COLO829 (cell line): ENCODE measurements at places on chromosomes 7 and 10.
A peak's percentile ranks its signal among the peaks of the same experiment; 100 is the strongest.

GRCh38 chr7:4754433-4755010 is 20.9 kb upstream of the AP5Z1 start:
- DNase-seq: no peak

DNA sequence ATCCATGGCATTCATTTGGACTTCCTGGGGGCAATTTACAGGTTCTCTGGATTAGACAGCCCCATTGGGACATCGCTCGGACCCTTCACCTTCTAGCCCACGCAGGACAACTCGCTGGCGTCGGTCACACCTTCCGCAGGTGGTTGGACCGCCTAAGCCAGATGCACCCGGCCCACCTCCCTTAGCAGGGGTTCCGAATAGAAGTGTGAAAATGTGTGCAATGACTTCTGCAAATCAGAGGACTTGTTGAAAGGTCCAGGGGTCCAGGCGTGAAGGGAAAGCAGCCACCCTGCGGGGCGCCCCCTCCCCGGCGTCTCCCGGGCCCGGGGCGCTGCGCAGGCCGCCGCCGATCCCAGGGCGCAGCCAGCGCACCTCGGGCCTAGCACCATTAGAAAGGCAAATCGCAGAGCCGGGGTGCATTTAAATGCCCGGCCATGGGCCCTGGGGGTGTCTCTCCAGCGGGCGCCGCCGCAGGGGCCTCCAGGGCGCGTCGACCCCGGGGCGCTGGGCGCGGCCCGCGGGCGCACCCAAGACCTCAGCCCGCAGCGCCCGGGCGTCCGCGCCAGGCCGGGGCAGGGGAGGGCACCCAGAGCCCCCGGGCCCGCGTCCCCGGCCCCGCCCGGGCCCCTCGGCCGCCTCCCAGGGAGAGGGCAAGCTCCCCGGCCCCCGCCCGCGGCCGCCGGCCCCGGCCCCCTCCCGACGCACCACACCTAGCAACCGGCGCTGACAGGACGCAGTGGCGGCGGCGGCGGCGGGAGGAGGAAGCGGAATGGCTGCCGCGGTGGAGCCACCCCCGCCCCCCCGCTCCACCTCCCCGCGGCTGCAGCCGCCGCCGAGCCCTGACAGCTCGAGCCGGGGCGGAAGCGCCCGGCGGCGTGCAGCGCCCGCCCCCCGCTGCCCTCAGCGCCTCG is 1.2 kb downstream of the JAZF1 start:
- DNase-seq: peak; percentile 42

DNA sequence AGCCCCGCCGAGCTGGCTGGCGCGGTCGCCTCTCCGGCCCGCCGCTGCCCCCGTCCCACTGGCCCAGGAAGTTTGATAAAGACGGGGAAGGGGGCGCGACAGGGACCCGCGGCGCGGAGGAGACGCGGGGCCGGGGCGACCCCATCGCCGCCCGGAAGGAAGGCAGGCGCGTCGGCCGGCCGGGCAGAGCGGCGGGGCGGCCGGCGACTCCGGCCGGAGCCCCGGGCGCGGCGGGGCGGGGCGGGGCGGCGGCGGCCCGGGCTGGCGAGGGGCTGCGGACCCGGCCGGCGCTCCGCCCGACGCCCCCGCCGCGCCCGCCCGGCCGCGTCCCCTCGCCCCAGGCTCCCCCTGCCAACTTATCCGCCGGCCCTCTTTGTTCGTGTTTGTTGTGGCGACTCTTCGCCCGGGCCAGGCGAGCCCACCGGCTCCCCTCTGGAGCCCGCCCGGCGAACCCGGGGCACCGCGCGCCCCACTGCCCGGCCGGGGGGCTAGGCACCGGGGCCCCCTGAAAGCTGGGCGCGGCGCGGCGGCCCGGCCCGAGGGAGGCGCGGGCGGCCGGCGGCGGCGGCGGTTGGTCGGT is 571 bp downstream of the KDM7A start:
- DNase-seq: no peak

- no peak for DNase-seq
Observed at GRCh38 chr10:17273403-17273802, 45.4 kb downstream of the VIM start.

GRCh38 chr7:98836811-98837629 is 32.8 kb downstream of the TMEM130 start:
- no peak for DNase-seq

GRCh38 chr10:13633689-13634088 is 46.9 kb downstream of the PRPF18 start:
- no peak for DNase-seq

GRCh38 chr10:47402641-47403301 is 18.7 kb upstream of the ZNF488 start:
- DNase-seq: peak; percentile 46

DNA sequence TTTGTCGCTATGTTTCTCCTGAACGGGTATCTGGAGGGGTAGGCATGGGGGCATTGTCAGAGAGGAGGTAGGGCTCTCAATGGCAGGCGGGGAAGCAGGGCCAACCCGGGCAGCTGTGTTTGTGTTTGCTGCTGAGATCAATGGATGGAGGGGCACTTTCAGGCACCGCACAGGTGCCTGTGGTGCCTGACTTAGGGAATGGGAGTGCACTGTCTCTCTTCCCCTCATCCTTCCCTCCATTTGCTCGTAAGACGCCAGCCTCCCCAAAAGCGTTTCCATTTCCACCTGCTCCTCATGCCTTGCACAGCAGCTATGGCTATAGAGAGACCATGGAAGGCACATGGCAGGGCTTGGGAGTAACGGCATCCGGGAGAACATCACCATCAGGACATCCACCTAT is 615.9 kb upstream of the FOXK1 start:
- no peak for DNase-seq

GRCh38 chr7:157669768-157670351 is 333.1 kb downstream of the DNAJB6 start:
- DNase-seq: no peak

DNA sequence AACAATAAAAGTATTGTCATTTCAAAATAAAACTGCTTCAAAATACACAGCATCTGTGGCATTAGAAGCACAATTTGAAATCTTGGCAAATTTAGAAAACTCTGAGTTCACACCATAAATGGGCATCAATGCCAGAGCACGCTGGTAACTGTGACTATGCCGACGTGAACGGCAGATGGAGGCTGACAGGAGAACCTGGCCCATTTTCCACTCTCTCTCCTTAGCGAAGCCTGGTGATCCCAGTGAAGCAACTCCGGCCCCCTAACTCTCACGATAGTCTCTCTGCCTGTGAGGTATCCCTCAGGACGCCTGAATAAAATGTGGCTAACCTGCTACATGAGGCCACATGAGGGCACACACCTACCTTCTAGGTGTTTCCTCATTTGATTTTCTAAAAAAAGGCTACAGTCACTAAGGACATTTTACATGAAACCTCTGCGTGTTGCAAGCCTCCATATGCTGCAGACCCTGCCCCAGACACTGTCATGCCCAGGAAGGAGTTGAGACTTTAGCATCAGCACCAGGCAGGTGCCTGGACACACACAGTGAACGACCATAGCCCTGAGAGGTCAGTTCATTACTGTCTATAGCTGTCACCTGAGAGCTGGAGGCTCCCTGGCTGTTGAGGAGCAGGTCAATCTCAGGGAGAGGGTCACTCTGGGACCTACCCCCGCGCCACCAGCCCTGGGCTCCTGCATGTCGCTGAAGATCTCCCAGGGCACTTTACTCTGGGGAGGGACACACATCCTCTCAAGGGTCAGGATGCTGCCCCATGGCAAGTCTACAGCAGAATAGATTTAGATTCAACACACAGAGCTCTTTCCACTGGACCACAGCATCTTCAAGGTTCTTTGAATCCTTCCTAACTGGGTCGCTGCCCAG is 62.9 kb upstream of the CAMK2B start:
- no peak for DNase-seq

GRCh38 chr7:84195295-84196060 is 889 bp upstream of the SEMA3A start:
- DNase-seq: no peak

- no peak for DNase-seq
Observed at GRCh38 chr7:150784120-150784736, 15.9 kb downstream of the TMEM176B start.

- no peak for DNase-seq
Observed at GRCh38 chr10:17841050-17841449, 31.9 kb downstream of the MRC1 start.

DNA sequence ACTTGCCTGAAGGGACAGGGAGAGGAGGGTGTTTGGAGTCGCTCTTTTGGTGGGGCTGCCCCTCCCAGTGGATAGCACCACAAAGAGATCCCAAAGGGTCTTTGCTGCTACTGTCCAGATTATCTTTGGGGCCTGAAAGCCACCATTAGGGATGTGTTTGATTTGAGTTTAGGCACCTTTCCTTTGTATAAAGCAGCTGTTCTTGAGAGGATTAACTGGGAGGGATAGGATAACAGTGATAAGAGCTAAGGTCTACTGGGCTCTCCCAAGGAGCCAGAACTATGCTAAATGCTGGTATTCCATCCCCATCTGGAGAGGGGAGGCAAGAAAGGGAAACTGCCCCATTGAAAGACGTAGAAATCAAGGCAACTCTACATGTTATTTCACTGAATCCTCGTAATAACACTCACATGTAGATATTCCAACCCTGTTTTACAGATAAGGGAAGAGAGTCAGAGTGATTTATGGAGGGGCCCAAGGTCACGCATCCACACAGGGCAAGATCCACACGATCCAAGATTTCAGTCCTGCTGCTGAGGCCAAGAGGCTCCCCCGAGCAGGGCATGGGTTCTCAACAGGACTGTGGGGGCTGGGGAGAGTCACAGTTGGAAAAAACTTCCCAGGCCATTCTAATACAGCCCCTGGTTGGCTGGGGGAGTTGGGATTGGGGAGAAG is 11.1 kb upstream of the TCF7L2 start:
- DNase-seq: no peak

GRCh38 chr10:19532411-19532810 is 283.8 kb upstream of the PLXDC2 start:
- DNase-seq: no peak

DNA sequence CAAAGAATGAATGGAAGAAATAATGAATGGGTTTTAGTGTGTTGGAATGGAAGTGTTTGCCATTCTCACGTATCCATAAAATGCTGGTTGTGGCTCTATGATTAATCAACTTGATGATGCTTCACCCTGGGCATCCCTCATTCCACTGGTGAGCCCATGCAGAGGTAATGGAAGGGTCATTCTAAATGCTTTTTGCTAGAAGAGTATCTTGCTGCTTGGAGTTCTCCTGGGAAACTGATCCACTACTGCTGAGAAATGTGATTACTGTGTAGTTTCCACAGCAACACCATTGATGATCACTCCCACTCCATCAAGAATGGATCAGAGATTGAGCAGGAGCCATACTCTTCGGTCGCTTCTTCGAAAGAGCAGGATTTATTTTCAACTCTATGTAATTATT is 101.6 kb downstream of the ARL5B start:
- no peak for DNase-seq

DNA sequence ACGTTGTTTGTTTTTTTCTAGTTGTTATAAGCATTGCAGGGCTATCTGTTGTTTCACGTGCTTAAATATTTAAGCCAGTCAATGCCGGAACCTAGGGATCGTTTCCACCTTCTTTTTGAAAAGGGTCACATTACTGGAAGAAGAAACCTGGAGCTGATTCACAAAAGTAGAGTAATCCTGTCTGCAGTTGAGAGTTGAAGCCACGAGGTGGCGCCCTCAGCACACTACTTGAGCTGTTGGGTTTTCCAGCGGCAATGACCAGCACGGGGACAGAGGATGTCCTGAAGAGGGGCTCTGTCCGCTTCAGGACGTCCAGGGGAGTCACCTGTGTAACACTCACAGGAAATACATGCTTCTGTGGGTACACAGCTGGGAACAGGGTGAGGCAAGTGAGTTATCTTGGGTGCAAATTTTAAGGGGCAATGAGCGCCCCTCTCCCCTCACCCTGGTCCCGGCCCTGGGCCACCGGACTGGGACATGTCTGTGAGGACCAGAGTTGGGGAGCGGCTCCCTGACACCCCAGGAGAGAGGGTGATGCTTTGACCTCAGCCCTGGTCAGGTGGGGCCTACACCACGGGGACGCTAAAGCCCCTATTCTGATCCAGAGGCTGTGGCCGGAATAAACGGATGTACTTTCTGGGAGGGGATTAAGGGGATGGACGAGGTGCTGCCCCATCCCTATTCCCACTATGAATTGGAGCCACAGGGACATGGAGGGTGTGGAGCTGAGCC is 26.3 kb upstream of the WDFY4 start:
- DNase-seq: peak; percentile 38

- no peak for DNase-seq
Observed at GRCh38 chr7:75928568-75928914, 13.6 kb downstream of the POR start.

DNA sequence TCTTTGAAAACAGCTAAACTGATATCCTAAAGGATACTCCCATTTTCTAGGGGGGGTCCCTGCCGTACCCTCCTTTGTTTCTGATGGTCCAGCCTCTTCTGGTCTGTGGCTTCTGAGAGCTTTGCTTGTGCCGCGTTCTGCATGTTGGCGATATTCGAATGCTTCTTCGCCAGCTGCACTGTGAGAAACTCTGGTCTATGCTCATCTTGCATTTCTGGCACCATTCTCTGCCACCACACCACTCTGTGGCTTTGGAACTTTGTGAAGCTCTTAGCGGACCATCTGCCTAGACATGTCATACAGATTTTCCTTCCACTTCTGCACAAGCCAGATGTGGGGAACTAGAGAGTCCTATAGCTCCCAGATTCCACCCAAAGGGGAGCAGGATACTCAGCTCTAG is 197.2 kb downstream of the REEP3 start:
- no peak for DNase-seq

GRCh38 chr7:36312915-36313334 is 76.7 kb upstream of the ANLN start:
- no peak for DNase-seq

GRCh38 chr7:1675673-1676549 is 5.8 kb downstream of the ELFN1 start:
- DNase-seq: no peak

DNA sequence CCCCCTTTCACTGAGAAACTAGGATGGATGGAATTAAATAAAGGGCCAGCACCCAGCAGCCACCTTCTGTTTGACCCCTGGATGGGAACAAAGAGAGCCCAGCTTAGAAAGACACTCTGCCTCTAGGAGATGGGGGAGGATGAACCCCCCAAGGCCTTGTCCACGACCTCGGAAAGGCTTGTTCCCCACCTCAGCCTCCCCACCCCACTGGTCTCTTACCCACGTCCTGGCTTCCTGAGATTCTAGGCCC is 9.7 kb downstream of the ITPRIP start:
- no peak for DNase-seq

DNA sequence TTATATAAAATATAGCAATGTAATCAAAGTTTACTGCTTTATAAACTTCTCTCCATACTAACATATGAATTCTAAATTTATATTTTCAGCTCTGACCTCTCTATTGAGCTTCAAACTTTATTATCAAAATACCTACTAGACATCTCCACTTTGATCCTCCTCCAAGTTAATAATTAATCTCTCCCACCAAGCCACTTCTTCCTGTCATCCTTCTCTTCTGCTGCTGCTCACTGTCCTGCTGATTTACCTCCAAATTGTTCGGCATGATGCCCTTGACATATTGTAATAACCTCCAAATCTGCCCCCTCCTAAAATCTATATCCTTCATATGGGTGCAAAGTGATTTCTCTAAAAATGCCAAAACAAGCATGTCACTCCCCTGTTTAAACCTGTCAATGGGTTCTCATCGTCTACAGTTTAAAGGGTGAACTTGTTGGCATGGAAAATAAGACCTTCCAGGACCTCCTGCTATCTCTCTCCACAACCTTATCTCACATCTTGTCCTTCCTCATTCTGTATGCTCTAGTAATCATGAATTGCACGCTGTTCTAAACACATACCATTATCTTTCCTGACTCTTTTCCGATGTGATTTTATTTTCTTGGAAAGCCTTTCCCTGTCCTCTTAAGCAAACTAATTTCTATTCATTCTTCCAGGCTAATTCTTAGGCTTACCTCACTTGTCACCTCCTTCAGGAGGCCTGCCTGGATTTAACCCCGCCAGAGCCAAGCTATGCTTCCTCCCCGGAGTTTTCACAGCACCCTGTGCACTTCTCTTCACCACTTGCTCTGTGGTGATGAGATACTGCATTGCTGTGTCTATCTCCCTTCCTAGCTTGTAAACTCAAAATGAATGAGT is 52.1 kb upstream of the STK17A start:
- DNase-seq: no peak
